ENCODE measurements at places on chromosomes 2 and 18.

DNA sequence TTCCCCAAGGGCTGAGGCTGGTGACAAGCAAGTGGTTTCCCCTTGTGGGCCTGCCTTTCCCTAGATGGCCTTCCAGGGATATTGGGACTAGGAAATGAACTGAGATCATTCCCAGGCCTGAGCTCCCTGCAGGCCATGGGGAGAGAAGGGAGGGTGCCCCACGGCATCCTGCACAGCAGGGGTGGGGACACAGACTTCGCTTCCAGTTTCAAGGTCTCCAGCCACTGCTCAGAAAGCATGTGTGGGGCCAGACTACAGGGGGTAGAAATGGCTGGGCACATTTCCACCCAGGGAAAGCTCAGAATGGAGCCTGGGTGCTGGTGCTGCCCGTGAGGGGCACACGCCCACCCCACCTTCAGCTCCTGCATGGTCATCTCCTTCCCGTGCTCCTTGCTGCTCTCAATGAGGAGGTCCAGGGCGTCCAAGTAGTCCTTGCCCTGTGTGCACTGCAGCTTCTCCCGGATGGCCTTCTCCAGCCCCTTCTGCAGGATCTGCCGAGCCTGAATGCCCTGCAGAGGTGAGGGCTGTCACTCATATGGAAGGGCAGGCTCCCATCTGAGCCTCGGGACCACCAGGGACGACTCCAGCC lies 13.2 kb downstream of the CYP26B1 start:
- no peak for DNase-seq

GRCh38 chr2:153354377-153354776 lies 124.2 kb downstream of the RPRM start:
- no peak for DNase-seq

DNA sequence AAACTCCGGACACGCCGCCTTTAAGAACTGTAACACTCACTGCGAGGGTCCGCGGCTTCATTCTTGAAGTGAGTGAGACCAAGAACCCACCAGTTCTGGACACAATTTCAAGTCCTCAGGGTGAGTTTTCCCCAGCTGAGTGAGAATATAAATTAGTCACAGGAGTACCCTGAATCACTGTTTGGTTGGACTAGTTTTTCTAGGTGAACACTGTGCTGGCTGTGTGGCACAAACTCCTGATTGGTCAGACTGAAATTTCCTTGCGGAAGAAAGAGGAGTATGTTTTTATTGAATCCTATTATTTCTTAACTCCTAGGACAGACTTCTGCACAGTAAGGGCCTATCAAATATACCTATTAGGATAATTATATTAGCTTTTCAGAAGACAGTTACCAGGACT lies 288.1 kb upstream of the UBE2E3 start:
- DNase-seq = no peak

GRCh38 chr2:8142461-8142860 lies 539.4 kb upstream of the ID2 start:
- no peak for DNase-seq

GRCh38 chr2:174524527-174524926 lies 37.7 kb upstream of the GPR155 start:
- DNase-seq = no peak

DNA sequence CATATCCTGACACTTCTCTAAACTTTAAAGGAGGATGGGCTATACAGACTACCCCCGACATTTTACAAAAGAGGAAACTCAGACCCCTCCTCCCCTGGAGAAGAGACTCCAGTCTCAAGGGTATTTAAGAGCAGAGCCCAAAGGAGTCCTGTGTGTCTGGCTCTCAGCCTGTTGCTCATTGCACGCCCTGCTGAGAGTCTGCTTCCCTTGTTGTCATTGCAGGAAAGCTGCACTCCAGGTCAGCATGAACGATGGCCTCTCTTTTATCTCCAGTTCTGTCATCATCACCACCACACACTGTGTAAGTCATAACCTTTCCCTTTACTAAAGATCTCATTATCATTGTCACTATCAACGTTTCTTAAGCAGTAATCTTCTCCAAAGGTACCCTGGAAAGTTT lies 111.4 kb downstream of the ANTXR1 start:
- no peak for DNase-seq

DNA sequence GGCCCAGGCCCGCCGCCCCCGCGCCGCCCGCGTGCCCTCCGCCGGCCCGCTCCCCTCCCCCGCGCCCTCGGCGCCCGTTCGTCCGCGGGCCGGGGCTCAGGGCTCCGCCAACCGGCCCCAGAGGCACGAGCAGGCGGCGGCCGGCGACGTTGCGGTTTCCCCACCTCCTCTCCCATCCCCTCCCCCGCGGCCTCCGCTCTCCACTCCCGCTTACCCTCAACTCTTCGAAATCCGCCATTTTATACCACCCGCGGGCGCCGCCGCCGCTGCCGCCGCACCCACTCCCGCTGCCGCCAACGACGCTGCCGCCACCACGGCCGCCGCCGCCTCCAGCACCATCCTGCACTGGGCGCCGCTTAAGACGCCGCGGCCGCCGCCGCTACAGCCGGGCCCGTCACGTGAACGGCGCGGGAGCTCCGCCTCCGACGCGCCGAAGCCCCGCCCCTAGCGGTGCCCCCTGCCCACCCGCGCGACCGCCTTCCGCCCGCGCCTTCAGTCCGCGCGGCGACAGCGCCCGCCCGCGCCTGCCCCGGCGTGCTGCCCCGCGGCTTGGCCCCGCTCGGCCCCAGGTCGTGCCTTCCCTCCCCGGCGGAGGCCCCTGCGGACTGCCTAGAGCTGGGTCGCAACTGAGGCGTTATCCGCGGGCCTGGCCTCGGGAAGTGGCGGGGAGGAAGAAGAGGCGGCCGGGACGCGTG lies at the start of the genes KATNAL2 and PIAS2:
TSS of gene KATNAL2 (plus strand) at position 495 of the 695 bp plus-strand sequence. CDS start 29,271 bp downstream, outside the sequence.
TSS of gene PIAS2 (minus strand) at position 400 of the 695 bp plus-strand sequence. CDS start at position 238, 162 bp downstream.
- peak; percentile 80 for DNase-seq

GRCh38 chr2:184780944-184781343 lies 182.6 kb downstream of the ZNF804A start:
- DNase-seq = no peak

DNA sequence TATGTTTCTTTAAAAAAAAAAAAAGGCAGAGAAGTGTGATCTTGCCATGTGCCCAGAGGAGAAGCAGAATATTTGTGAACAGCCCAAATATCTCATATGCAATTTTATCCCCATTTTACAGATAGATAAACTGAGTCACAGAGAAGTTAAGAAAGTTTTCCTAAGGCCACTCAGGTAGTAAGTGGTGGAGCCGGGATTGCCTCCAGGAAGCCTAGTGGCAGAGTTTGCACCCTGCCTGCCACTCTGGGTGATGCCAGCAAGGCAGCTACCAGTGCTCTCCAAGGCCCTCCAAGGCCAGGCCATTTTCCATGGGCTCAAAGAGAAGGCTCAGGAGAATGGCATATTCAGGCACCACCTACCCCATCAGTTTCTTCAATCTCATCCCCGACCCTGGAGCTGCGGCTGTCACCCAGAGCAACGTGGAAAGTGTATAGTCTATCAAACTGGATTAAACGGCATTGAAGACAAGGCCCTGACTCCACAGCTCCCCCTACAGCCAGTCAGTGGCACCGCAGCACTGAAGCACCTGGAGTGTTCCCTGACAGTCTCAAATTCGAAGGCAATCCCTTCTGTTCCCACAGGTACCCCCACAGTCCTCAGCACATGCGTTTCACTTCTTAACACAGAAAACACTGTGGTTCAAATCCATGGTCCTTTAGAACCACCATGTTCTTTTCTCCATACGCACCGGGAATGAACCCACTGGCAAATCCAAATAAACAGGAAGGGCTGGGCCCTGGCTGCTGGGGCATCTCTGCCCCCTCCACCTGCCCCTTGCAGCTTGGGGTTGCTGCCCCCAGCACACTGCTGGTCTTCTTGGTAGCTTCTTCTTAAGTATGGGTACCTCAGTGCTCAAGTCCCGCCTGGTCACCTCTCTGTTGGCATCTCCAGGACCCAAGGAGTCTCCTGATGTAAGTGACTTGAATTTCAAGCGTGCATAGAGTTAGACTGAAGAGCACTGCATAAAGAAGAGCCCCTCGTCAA lies 175.3 kb downstream of the INHBB start:
- no peak for DNase-seq

- DNase-seq = no peak
These were observed 74.1 kb downstream of the MMADHC start for GRCh38 chr2:149513461-149513860.

DNA sequence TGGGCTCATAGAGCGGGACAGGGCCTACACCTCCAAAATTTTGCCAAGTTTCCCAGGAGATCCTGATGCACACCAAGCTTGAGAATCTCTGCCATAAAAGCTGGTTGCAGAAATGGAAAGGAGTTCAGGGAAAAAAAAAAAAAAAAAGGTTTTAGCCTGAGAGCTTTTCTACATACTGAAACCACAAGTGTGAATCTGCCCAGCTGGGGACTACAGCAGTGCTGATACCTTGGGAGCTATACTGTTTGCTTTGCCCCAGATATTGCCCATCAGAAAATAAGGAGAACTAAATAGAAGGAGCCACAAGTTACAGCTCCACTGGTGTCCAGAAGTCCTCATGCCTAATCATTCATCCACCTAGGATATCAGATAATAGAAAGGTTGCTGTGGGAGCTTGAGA lies 38.4 kb upstream of the NCKAP5 start:
- no peak for DNase-seq

GRCh38 chr2:238021327-238021726 lies 39.5 kb upstream of the SCLY start:
- DNase-seq = no peak

- peak; percentile 66 for DNase-seq
These were observed 284.5 kb downstream of the MTX2 start for GRCh38 chr2:176553685-176554100.

DNA sequence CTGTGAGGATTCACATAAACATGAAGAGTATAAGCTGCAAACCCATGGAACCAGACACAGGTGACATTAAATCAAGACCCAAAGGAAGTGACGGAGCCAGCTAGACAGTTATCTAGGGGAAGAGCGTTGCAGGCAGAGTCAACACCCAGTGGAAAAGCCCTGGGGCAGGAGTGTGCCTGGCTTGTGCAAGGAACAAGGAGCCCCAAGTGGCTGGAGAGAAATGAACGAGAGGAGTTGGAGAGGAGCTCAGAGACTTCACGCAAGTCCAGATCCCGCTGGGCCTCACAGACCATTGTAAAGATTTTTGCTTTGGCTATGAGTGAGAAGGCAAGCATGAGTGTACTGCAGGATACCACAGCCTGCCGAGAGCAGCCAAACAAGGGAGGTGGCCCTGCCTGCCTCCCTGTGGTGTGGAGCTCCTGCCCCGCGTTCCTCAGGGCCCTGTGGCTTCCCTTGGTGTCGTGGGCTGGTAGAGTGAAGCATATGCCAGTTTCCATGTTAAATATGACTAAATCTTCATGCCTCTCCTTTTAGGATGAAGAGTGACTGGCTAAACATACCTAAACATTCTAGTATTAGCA lies 88.2 kb downstream of the SP3 start:
- no peak for DNase-seq

DNA sequence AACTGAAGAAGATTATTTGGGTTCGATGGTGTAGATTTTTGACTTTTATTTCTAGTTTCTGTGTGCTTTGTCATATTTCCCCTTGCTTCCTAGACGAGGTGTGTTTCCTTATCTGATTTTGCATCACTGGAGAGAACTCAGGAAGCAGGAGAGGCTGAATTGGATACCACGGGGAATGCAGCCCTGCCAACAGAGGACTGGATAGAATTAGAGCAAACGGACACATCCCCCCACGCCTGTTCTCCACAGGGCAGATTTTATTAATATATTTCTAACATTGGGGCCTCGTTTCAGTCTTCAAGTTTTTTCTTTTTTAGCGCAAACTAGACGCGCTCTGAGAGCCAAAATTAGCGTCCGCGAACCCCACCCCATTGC lies 678 bp upstream of the VAPA start:
- DNase-seq = no peak

Data from NCI-H2171 (cell line).